Frontal cortex (tissue), 4 donors: ENCODE measurements at places on chromosomes 6 and 20.

- peak; percentile 71 for DNase-seq
These were observed 1.0 kb upstream of the PCIF1 start for GRCh38 chr20:45933266-45934045.

DNA sequence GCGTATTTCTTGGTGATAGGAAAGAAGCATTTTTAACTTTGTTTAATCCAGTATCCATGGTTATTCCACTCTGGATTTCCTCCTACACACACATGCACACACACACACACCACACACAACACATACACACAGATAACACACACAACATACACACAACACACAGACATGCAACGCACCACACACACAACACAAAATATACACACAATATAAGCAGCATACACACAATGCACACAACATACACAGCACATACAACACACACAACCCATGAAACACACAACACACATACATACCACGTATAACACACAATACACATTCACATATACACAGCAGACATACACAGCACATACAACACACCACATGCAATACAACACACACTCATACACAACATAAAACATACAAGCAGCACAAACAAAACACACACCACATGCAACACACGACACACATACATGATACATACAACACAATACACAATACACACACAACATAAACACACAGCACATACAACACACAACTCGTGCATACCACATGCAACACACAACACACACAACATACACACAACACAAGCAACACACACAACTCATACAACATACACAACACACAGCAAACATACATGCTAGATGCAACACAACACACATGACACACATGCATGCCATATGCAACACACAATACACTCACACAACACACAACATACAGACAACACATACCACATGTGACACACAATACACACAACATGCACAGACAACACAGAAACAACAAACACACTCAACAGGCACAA, 13.0 kb downstream of the TTLL2 start:
- DNase-seq, result no peak

- no peak for DNase-seq
These were observed 15.4 kb upstream of the FAM110A start for GRCh38 chr20:818001-818664.

DNA sequence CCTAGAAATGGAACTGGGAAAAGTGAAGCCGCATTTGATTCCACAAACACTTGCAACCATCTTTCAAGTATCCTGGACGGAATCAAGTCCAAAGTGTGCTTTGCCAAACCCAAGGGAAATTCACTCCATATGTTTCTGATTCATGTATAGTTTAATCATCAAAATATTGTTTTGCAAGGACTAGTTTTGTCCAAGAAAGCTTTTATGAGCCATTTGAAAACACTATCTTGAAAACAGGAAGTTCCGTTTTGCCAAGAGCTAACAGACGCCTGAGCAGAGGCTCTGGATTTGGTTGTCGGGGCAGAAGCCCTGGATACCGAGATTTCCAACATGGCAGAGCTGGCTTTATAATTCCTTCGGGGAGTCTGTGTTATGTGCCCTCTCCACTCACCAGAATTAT, 251.1 kb downstream of the PHACTR1 start:
- DNase-seq, result no peak

DNA sequence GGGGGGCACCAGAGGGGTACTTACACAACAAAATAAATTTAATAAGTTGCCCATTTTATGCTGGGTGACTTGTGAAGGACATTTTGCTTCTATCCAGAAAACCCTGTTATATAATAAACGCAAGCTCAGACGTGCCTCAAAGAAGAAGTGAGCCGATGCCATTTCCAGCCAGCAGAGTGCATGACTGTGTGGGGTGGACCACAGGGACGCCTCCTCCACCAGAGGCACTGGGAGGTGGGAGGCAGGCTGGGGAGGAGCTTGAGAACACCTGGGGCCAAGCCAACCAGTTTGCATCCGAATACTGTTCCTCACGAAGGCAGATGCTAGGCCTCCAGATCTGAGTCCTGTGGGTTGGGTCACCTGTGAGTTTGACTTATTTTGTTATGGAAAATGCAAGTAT, 363.8 kb downstream of the RNGTT start:
- DNase-seq, result no peak

DNA sequence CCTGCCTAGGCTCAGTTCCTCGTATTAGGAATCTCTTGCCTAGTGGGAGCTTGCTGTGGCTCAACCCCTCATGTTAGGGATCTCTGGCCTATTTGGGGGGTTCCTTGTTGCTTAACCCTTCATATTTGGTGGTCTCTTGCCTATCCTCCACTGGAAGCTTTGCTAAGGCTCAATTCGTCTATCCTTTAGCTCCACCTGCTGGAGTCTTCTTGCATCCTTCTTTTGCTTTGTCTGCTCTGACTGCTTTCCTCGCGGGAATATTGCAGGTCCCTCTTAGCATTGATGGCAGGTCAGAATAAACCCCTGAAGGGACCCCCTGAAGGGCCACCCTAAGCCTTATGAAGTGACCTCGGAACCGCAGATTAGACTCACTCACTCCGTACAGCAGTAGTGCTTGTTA, 203.0 kb upstream of the TBX18 start:
- DNase-seq, result no peak

- DNase-seq, result no peak
These were observed 23.1 kb downstream of the GNAS start for GRCh38 chr20:58875541-58876134.

DNA sequence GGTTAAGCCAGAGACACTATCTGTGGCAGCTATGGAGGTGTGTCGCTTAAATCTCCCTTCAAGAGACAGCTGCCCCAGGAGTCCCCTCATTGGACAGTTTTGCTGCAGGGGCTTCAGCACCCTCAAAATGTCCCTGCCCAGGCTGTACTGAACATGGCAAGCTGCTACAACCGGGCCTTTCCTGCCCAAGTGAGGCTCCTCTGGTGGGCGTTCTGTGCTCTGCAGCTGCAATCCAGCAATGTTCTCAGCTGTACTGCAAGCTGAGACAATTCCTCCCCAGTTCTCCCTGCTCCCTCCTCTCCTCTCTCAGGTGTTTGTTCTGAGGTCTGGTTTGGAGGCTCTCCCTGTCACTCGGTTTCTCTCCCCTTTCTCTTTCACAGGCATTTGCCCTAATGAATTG, 190.8 kb upstream of the LAMP5 start:
- DNase-seq, result no peak

DNA sequence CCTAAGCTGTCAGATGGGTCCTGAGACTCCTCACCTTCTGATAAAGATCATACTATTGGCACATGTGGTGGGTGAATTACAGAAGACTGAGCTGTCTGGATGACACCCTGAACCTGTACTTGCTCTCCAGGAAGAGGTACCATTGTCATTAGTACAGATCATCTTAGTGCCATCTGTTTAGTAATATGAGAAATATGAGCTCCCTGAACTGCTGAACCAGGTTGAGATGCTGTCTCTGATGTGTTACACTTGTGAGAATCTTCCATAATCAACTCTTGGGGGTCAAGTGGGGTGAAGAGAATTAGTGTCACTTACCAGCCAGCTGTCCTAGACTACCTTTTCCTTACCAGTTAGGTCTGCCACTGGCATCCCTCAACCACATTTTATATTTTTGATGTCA, 531.0 kb downstream of the EPHA7 start:
- no peak for DNase-seq

DNA sequence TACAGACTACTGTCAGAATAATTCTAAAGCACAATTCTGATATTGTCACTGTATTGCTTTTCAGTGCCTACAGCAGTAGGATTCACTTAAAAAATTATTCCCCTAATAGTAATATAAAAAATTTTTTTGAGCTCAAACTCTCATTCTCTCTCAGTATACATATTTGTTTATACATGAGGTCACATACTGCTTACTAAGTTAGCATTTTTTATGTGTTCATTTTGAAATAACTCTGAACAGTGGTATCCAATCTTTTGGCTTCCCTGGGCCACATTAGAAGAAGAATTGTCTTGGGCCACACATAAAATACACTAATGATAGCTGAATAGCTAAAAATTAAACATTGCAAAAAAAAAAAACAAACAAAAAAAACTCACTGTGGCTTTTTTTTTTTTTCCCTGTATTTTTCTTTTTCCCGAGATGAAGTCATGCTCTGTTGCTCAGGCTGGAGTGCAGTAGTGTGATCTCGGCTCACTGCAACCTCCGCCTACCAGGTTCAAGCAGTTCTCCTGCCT, 38.6 kb downstream of the ASXL1 start:
- no peak for DNase-seq

- peak; percentile 7 for DNase-seq
These were observed 494.7 kb upstream of the MAP3K7 start for GRCh38 chr6:91081452-91082067.

DNA sequence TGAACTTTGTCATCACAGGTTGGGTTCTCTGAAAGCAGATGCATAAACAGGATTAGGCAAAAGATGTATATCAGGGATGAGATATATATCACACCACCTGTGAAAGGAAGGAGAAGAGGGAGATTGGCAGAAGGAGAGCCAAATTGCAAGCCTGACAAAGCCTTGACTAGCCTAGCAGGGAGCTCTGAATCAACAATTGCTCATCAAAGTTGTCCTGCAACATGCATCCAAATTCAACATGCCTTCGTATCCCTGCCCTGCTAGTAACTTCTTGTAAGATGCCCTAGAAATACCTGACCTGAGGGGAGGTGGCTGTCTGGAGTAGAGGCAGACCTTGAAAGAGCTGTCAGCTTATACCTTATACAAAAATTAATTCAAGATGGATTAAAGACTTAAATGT, 207.1 kb upstream of the HTR1E start:
- DNase-seq, result no peak

GRCh38 chr20:59735917-59736316, 131.6 kb downstream of the PHACTR3 start:
- no peak for DNase-seq

DNA sequence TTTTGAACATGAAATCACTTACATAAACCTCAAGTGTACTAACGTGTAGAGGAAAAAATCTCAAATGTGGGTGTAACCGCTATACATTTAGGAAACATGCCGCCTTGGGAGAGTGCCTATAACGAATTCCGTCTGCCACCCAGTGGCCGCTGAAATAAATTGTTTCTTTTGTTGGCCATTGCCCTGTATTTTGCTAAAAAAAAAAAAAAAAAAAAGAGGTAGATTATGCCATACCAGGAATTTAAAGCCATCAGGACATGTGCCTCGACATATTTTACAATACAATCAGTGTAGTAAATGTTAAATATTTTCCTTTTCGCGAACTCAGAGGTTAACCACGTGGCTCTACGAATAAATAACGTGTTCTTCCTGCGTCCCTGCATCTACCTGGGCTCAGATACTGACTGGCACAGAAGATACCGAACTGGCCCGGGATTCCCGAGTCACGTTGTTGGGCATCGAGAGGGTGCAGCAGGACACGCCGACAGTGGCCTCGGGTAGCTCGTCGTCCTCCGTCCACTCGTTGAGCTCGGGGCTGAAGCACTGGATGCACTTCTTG, 14.3 kb downstream of the KLHL31 start:
- peak; percentile 20 for DNase-seq

- peak; percentile 67 for DNase-seq
These were observed 65.7 kb downstream of the PSMG4 start for GRCh38 chr6:3324262-3324942.

- no peak for DNase-seq
These were observed 73.9 kb downstream of the AHI1 start for GRCh38 chr6:135423649-135424128.

GRCh38 chr6:104705095-104705707, 154.5 kb downstream of the HACE1 start:
- DNase-seq, result peak; percentile 10

GRCh38 chr6:111536910-111537527, 54.0 kb upstream of the REV3L start:
- DNase-seq, result no peak

DNA sequence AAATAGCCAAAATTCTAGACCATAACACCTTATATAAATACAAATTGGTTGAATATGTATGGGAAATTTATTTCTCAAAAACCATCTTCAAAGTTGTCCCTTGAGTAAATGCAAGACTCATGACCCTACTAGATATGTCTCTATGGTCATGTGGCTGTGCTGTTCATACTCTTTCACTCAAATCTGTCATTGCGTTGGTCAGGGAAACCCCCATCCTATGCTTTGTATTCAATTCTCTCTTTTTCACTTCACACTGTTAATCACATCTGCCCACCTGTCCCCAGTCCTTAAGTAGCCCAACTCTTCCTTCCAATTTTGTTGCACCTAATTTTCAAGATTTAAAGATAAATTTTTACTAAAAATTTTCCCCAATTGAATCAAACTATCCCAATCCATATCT, 51.0 kb downstream of the RPS12 start:
- no peak for DNase-seq

DNA sequence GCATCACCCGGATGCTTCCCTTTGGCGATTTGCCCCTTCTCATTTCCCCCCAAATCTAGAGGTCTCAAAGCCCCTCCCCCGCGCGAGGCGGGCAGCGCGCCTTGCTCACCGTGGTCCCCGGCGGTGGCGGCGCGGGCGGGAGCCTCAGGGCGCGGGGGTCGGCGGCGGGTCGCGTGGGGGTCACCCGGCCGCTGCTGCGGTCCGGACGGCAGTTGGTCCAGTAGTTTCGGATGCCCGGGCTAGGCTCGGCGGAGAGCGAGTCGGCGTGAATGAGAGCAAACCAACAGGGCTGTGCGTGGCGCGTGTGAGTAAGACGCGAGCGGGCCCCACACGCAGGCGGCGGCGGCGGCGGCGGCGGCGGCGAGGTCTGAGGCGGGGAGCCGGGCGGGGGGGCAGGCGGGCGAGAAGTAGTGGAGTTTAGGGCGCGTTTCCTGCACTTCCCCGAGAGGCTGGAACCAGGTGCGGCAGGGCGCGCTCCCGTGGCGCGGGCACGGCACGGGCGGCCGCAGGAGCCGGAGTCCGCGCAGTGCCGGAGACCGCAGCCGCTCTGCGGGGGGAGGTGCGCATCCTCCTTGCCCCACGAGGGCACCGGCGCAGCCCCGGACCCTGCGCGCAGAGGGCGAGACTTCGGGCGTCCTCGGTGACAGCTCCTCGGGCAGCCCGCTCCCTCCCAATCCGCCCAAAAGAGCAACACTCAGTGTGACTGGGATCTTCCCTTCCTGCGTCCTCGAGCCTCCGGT, 567 bp downstream of the HS3ST5 start:
- peak; percentile 58 for DNase-seq
